Activated CD4-positive, CD25-positive, alpha-beta regulatory T cell (primary cell): ENCODE measurements at places on chromosomes 4 and X.

DNA sequence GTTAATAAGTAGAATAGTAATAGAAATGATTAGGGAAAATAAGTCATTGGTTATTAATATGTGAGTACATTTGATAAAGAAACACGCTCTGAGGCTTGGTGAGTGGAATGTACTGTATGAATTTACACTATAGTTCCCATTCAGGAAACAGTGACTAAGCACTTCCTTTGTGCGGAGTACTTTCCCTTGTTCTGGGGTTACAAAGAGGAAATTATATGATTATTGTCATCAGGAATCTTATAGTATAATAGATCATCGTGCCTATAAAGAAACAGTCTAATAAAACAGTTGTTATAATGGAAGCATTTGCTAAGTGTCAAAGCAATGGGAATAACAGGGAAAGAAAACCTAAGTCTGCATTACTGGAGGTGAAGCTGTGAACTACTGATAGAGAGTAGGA is 138.0 kb downstream of the RPA4 start:
- DNase-seq: no peak

- DNase-seq: no peak
Measured at GRCh38 chr4:6972911-6973310, 63.3 kb downstream of the TBC1D14 start.

DNA sequence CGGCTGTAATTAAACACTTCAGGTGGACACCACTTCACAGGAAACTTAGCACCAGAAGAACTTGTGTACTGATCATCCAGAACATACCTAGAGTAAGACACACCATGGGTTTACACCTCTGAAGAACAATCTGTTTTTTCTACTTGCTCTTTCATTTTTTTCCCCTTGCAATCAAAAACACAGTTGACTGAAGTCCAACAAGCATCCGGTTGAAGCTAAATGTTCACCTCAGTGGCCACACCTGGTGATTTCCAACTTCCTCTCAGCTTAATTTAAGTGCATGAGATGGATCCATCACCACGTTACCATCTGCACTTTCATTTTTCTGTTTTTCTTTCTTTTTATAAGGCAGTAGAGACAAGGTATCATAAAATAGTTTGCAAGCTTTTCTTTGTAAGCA is 4.9 kb upstream of the TXK start:
- no peak for DNase-seq

- DNase-seq: no peak
Measured at GRCh38 chrX:17638731-17639130, 98.6 kb upstream of the SCML1 start.

- DNase-seq: no peak
Measured at GRCh38 chrX:6667048-6667768, 132.3 kb upstream of the VCX3A start.

DNA sequence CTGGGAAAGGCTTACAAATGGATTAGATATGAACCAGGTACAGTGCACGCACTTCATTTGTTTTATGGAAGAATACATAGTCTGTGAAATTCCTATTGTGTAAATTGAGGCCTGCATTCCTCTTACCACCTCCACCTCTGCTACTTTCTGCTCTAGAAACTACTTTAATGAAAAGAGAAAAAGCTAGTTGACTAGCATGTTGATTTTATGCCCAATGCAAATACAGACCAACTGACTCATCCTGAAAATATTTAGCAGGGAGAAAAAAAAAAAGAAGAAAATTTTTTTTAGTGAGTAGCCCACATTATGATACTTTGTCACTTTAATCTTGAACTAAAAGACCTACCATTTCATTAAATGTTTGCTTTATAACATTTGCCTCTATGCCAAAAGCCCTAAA is 41.2 kb downstream of the DCLK2 start:
- DNase-seq: no peak

DNA sequence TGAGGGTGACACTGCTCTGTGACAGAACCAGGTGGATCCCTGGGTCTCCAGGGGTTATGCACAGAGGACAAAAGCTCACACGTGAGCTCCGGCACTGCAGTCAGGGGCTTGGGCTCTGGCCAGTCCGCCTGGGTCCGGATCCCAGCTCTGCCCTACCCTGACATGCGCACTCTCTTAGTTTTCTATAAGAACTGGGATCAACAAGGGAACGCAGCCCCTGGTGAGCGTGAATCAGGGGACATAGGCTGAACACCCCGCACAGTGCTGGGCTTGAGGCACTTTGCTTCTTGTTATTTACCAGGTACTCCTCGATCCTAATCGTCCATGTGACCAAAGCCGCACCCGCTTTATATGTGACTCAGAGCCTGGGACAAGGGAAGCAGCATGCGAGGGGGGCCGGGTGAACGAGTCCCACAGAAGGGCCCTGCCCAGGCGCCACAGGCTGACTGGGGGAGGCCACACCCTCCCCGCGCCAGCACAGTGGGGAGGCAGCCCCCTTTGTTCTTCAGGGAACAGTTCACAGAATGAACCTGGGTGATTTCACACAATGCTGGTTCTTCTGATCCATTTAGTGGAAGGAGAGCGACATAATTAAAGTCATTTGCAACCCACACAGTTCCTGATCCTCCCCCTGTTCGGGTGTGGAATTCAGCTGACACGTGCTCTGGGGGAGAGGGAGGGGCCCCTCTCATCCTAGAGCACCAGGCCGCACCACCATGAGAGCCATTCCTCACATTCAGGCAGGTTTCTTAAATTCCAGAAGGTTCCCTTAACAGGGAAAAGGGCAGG is 55.5 kb downstream of the WFS1 start:
- DNase-seq: no peak

- DNase-seq: no peak
Measured at GRCh38 chr4:89837385-89837992, 528 bp upstream of the SNCA start.

DNA sequence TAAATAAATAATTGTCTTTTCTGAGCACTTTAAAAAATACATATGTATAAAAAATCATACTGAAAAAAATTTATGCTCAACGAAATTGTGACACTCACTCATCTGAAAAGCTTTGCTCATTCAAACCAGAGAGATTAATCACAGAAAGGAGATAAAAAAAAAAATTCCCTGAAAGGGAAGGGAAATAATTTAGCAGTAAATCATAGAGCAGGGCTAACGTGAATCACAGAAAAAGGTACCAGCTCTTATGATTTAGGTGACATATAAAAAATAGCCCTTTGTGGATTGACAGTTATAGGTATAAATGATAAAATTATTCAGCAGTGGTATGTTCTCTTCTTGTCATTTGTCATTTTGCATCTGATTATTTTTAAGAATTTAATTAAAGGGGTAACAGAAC is 552.7 kb upstream of the TENM3 start:
- no peak for DNase-seq

GRCh38 chrX:110277609-110278008 is 40.3 kb downstream of the AMMECR1 start:
- no peak for DNase-seq

DNA sequence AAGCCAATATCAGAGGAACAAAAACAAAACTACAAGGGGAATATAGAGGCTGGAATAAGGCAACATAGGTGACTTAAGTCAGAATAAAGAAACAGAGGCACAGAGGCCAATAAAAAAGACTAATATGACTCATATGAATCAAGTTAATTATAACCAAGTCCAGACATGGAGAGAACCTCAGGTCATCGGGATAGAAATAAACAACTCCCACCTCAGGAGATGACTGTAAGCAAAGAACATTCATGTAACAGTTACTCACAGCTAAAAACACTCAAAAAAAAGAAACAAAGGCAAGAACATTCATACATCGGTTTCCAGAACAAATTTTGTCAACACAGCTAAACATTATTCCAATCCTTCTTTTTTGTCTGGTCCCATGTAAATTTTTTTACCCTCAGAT is 60.3 kb upstream of the RXFP1 start:
- DNase-seq: no peak

GRCh38 chr4:52945326-52945898 is 83.3 kb downstream of the RASL11B start:
- no peak for DNase-seq

DNA sequence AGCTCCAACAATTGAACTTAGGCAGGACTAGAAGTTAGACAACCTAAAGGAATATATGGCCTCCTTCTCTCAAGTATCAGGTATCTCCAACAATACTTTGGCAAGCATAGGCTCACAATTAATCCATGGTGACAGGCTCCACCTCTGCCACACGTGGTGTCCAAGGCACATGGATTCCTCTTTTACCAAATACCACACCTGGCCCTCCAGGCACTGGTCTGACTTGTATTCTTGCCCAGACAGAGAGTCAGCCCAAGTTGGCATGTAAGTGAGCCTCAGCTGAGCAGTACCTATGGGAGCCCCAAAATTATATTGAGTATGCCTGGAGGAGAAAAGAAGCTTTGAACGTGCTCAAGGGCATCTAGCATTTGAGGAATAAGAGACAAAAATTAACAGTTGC is 19.6 kb downstream of the SRPX2 start:
- no peak for DNase-seq

DNA sequence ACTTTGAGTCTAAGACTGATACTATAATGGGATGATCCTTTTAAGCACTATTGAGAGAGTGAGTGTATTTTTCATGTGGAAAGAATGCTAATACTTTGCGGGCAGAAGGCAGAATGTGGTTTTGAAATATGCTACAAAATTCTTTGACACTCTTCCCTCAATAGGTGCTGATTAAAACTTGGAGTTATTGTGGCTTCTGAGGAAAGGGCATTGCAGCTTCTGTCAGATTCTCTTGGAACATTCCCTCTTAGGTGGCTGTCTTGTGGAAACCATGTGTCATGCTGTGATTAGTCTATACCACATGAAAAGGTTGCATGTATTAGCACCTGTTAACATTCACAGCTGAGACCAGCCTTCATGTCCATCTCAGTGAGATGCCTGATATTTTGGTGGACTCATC is 547.0 kb downstream of the STIM2 start:
- DNase-seq: no peak

DNA sequence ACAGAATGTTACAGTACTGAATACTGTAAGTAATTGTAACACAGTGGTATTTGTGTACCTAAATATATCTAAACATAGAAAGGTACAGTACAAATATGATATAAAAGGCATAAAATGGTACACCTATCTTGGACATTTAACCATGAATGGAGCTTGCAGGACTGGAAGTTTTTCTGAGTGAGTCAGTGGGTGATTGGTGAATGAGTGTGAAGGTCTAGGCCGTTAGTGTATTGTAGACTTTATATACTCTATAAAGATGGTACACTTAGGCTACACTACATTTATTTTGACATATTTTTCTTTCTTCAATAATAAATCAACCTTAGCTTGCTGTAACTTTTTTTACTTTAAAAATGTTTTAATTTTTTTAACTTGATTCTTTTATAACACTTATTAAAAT is 422.5 kb upstream of the FSTL5 start:
- DNase-seq: no peak
